ENCODE measurements at places on chromosomes 4 and X. TPM values are rescaled to one million over a fixed set of nuclear protein-coding genes. Genes with fewer than 3 reads are reported as not detected.

DOK7 gene
- 3.5 TPM for polyA plus RNA-seq

ATP1B4 gene
- 0.07 TPM for polyA plus RNA-seq

POU3F4 gene
- 9.3 TPM for polyA plus RNA-seq

ADAM29 gene
- polyA plus RNA-seq = 0.01 TPM

SSX2B gene
- 0.08 TPM for polyA plus RNA-seq

MAGEB2 gene
- not detected for polyA plus RNA-seq

All from right renal pelvis (tissue), 4 donors.